Coronary artery (tissue), 2 donors: ENCODE measurements at places on chromosomes 16 and 17.

GRCh38 chr16:72188541-72188940 is 16.6 kb upstream of the PMFBP1 start:
- DNase-seq: no peak

- no peak for DNase-seq
Observed at GRCh38 chr16:72615856-72616255, 432.1 kb downstream of the ZFHX3 start.

- DNase-seq: no peak
Observed at GRCh38 chr16:11150190-11150589, 105.8 kb downstream of the SOCS1 start.

GRCh38 chr17:4870855-4871254 is 28.5 kb upstream of the C17orf107 start:
- no peak for DNase-seq

- no peak for DNase-seq
Observed at GRCh38 chr17:57341611-57342540, 85.6 kb downstream of the MSI2 start.

DNA sequence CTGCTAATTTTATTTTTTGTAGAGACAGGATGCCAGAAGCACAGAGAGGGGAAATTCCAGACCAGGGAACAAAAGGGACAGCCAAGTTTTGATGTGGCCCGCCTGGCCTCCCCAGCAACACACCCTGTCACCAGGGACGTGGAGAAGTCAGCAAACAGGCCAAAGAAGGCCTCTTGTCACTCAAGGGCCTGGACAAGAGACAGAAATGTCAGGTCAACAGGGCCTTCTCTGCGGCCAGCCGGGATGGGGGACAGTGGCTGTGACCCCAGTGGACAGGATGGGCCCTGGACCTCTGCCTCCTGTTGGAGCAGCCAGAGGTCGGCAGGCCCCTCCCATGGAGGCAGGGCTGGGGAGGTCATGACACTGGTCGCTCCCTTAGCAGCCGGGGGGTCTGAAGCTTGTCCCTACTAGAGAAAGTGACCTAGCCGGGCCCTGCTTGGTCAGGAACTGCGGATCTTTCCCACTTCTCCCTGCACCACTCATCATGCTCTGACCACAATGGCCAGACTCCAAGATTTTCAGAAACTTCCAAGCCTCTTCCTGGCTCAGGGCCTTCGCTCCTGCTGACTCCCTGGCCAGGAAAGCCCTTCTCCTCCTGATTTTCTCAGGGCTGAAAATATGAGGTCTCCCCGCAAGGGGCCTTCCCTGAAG is 9.2 kb upstream of the TVP23A start:
- peak; percentile 90 for DNase-seq

DNA sequence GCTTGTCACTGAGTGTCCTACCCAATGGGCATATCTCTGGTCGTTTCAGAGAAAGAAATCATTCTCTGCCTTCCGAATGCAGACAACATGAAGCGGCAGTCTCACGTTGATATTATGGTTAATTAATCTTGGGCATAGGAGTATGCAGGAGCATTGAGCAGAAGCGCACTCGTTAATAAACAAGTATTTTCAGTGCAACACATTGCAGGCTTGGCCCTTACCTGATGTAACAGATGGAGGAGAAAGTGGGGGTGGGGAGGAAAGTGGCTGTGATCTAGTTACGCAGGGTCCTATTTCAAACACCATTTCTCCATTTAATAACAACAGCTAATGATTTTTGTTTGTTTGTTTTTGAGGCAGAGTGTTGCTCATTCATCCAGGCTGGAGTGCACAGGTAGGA is 414.0 kb upstream of the RBFOX1 start:
- DNase-seq: no peak

DNA sequence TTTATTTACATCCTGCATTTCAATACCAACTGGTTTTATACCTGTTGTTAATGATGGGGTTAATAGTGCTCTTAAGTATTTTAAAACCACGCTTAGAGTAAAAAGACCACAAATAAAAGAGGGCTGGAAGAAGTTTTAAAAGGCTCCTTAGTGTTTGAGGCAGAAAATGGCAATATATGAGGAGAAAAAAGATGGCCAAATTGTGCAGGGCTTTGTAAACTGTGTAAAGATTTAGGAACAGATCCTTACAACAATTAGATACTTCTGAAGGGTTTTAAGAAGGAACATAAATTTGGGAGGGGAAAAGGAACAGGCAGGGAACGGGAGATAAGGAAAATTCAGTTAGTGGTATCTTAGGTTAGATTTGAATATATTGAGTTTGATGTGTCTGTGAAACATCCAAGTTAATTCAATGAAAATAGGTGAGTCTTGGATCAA is 12.7 kb downstream of the CDC27 start:
- no peak for DNase-seq

DNA sequence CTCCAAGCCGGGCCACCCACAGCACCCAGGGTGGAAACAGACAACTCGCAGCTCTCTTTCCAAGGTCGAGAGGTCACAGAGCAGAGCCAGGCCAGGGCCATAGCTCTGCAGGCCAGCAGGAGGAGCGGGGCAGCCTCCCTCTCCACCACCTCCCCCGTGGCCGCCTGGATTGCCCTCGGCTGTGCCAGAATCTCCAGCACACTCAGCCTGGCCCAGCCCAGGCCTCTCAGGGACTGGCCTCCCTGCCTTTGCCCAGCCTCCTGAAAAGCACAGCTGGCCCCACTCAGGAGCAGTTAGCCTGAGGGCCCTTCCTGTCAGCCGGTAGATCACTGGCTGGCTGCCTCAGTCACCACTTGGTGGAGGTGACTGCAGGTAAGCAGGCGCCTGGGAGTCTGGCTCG is 85.8 kb upstream of the SEC14L1 start:
- no peak for DNase-seq

GRCh38 chr17:47850692-47851573 is at the start of gene SP6:
TSS of gene SP6 (minus strand) at chr17:47851163. CDS start at chr17:47848429, 2,734 bp downstream.
- DNase-seq: no peak

- no peak for DNase-seq
Observed at GRCh38 chr17:56395787-56396186, 197.7 kb upstream of the NOG start.

GRCh38 chr16:6096931-6097670 is 999.5 kb upstream of the EEF2KMT start:
- no peak for DNase-seq
